D341Med (cell line): ENCODE measurements at places on chromosomes 2 and 18.

DNA sequence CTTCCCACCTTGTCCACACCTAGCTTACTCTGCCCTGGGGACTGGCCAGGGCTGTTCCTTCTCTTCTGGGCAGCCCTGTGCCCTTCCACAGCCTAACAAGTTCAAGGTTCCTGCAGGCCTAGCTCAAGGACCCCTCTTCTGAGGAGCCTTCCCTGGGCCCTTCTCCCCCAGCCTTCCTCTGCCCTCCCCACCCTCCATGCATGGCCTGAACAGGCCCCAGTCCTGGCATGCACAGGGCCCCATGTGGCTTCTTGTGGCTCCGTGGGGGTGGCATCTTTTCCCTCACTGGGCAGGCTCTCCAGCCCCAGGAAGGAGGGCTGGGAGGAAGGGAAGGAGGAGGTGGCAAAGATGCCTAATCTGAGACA is 162.9 kb downstream of the CELF4 start:
- DNase-seq: no peak

DNA sequence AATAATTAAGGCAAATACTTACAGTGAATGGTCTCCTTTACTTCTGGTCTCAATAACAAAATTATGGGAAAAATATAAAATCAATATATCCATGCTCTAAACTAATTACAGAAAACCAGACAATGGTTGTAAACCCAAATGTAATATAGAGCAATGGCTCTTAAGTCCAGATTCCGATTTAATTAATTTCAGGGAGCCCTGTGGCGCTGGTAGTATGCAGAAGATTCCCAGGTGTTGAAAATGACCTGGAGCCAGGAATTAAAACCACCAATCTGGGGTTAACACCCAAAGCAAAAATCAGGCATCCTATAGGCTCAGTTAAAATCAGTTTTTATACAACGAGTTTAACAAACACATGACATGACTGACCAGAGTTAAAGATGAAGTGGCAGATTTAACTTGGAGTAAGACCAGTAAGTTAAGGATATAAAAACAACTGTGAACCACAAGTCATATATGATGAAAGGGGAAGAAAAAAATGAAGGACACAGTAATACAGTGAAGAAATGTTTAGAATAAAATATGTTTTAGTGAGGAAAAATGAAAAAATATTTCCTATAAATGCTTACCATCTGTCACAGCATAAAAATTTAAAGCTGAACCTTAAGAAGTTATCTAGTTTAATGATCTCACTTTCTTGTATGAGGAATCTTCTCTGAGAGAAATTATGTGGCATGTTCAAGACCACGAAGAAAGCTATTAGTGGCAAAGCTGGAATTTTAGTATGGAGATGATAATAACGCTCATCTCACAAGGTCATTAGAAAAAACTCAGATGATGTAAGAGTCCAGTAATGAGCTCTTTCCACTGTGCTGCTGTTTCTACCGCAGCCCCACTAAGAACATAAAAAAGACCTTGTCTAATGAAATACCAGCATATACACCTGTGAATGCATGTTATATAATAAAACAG is 45.8 kb upstream of the FLACC1 start:
- no peak for DNase-seq

GRCh38 chr18:48767090-48767690 is 183.6 kb downstream of the SMAD7 start:
- DNase-seq: no peak

DNA sequence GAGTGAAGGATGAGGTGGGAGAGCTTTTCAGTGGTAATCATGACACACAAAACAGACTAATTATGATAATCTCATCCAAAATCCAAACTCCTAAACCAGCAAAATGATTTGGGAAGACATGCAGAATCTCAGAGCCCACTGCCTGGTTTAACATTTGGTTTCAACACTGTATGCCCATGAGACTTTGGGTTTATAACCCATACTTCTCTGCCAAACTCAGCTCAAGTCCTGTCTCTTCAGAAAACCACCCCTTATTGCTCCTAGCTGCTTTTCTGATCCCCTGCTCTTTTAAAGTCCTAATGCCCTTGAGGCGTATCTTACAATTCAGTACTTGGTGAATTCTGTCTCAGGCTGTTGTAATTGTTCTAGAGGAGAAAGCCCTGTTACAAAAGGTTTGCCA is 593.0 kb upstream of the ID2 start:
- DNase-seq: no peak

DNA sequence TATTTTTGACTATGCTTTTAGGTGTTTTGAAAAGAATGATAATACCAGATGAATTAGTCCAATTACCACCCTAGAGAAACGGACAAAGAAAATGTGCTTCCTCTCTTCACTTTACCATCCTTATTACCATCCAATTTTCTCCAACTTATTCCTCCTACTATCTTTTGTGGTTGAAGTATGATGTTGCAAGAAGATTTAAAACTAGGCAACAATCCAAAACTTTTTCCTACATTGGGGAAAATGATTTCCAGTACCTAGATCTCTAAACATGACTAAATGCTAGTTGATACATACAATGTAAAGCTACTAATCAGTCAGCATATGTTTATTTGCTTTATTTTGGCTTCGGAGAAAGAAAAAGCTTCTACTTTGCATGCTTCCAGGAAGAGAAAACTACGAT is 355.0 kb upstream of the LYPD1 start:
- no peak for DNase-seq

GRCh38 chr2:135066710-135067109 is 14.6 kb downstream of the RAB3GAP1 start:
- DNase-seq: no peak

- DNase-seq: no peak
These were observed 7.5 kb upstream of the SP3 start for GRCh38 chr2:173972636-173973035.

DNA sequence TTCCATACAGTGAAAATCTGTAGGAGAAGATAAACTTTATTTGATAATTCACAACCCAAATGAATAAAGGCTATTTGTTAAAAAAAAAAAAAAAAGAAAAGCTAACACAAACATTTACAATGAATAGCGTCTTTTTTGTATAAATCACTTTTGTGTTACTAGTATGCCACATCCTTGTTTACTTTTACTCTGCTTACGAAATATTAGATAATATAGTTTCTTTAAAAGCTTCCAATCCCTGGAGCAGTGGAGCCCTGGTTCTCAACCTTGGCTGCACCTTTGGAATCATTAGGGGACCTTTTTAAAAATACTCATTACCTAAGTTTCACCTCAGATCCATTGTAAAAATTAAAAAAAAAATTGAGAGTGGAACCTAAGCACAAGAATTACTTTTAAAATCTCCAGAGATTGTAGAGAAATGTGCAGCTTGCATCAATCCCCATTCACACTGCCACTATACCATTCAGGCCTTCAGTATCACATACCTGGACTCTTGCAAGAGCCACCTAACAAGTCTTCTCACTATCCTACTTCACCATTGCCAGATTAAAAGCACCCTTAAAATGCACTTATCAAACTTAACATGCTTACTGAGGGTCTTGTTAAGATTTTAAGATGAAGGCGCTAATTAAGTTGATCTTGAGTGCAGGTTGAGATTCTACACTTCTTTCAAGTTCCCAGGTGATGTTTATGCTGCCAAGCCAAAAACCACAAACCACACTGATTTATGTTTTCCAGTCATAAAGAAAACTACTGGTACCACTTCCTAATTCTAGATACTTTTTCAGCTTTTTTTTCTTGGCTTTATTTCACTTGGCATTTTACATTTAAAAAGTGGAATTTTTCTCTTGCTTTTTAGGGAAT is 59.7 kb upstream of the ZC3H15 start:
- no peak for DNase-seq

- DNase-seq: no peak
These were observed 230.0 kb upstream of the MGAT5 start for GRCh38 chr2:134023854-134024253.

- DNase-seq: peak; percentile 88
These were observed at the start of gene KCMF1 for GRCh38 chr2:84970868-84971509. TSS of gene KCMF1 (plus strand) at chr2:84971161. CDS start at chr2:84971452, 291 bp downstream.

DNA sequence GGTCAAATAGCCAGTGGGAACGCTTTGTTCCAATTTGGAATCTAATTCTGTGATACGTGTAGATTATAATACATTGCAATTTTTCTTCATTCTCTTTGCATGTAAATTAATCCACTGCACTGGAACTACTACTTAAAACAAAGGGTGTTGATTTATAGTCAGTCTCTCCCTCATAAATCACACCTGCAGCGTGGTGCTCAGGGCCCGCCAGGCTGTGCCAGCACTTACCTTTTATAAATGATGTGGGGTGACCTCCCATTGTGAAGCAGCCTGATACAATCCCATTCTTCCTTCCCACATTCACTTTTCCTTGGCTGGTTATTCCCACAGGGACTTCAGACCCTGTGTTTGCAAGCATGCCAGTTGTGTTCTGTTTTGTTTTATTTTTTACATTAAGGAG is 302.3 kb upstream of the ID2 start:
- DNase-seq: no peak
